Stimulated activated CD8-positive, alpha-beta memory T cell treated with anti-CD3 and anti-CD28 coated beads, Interleukin-15, amount 100 ng/mL, for 4 hours (primary cell): ENCODE measurements at places on chromosomes 11 and 22.

DNA sequence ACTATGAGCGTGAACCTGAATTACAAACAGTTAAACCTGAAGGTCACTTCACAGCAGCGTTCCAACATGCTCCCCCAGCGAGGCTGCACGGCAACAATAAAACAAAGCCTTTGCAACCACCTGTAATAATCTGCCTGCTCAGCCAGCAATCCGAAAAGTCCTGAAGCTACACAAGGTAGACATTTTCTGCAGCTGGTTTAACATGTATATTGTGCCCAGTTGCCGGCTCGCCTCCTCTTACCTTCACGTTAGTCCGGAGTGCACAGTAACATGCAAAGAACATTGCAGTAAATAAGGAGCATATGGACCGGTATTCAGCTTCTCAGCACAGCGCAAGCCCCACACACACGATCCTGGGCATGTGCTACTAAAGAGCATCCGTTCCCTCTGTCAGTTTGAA lies 704.3 kb downstream of the DLG2 start:
- DNase-seq = no peak

GRCh38 chr11:120431633-120432032 lies 79.9 kb upstream of the GRIK4 start:
- no peak for DNase-seq

DNA sequence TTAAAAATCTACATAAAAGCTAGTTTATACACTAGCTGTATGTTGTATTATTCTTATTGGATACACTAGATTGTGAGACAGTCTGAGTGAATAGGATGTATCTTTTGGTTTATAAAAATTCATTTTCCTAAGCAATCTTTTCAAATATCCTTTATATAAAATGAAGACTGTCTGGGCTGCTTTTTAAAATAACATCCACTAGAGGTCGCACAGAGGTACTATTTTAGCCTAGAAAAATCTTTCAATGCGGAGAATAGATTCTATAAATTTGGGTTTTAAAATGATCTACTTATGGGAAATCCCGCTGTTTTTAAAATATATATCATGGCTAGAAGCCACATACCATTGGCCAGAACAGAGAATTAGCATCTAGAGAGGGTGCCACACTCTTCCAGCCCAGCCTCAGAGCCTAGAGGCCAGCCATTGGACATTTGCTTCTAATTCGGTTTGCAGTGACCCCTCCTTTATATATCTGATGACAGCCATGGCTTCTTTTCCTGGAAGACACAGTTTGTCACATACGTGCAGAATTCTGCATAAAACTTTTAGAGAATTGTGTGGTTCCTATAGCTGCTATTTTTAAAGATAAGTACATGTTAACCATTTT lies 7.3 kb downstream of the C11orf97 start:
- DNase-seq = no peak

- no peak for DNase-seq
Measured at GRCh38 chr11:7656704-7657103, 16.6 kb downstream of the CYB5R2 start.

DNA sequence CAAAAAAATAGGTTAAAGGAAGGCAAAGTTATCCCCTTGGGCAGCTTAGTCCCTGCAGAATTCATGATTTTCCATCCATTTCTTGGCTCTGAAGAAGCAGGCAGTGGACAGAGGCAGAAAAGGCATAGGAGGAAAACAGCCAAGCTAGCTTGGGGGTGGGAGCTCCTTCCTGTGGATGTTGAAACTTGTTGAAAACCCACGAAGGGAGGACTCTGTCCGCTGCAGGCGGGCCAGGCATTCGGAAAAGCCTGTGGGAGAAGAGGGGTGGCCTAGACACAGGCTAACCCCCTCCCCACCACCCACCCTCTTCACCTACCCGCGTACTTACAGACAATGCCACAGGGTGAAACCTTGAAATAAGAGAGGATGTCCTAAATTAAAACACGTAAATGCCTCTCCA lies 72.1 kb downstream of the C22orf31 start:
- DNase-seq = no peak

- no peak for DNase-seq
Measured at GRCh38 chr11:9875862-9876261, 212.0 kb downstream of the SWAP70 start.

- DNase-seq = no peak
Measured at GRCh38 chr11:109677876-109678275, 255.9 kb downstream of the C11orf87 start.

- no peak for DNase-seq
Measured at GRCh38 chr11:77124041-77124440, 4.0 kb upstream of the MYO7A start.

DNA sequence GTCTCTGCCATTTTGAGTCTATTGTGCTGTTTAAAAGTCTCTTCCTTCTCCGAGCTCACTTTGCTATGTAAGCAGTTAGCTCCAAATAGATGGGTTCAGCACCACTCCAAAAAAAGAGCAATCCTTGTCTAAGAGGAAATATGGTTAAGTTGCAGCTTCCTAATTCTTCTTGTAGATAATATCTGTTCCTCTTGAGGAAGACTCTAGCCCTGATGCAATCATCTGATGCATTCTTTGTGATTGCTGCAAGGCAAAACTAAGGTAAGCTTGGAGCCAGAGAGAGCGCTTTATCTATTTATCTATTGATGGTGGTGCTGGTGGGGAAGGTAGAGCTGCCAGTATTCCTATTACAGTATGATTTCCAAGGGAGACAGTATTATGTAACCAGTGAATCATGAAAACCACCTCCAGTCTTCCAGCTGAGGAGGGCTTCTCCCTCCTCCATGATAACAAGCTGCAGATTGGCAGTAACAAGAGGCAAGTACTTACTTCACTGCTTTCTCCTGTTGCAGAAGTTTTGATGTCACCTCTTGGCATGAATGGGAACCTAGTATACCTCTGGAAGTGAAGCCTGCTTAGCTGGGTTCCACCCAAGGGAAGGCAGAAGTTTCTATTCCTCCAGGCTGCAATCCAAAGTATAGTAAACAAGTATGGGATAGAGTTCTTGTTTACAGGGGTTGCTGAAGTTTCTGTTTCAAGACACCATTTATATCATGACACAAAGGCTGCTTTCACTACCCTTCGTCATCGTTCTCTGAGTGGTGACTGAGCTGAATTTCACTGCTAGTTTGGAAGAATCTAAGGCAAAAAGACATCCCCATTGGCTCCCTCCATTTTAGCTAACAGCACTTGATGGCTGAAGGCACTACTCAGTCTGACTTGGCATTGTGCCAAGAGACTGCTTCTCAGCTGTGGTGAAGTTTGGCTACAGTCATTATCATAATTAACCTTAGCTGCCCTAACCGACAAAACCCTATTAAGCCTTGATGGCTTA lies 49.7 kb downstream of the FDX1 start:
- no peak for DNase-seq

DNA sequence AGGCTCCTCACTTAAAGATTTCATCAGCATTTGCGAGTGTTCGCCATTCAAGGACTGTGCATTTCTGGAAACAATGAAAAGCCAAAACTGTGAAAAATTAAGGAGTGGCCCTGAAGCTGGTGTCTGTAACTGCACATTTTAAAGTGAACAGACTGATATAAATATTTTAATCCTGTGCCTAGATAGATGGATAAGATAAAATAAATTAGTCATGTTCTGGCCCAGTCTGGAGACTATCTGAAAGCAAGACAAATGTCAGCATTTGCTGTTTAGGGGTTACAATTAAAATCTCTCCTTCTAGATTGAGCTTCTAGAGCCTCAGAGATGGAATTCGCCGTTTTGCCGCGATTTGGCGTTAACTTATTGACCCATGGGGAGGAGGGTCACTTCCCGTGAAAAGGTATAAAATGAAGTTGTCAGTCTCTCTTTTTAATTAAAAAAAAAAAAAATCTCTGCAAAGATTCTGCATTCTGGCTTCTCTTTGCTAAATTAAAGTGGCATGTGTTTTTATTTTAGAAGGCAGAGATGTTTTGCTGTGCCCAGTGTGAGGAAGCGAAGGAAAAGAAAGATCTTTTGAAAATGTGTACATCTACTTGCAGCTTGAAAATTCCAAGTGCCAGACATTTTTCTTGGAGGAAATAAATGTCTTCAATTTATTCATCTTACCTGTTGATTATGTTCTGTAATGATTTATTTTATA lies 79.7 kb upstream of the WNT7B start:
- no peak for DNase-seq

GRCh38 chr11:121762820-121763219 lies 310.1 kb upstream of the SORL1-AS1 start:
- DNase-seq = no peak

GRCh38 chr11:8913961-8914660 lies 3.1 kb downstream of the AKIP1 start:
- no peak for DNase-seq

DNA sequence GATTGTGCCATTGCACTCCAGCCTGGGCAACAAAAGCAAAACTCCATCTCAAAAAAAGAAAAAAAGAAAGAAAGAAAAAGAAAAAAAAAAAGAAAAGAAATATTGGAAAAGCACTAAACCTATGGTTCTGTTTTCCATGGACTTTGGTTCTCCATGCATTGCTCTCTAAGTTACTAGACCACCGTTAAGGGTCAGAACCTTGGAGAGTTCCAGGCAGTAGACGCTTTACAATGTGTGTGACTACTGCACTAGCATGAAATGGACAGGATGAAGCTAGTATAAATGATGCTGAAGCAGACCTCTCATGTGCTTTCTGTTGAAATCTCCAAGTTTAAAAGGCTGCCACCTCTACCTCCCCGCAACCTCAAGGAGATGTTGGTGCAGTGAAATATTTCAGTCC lies 63.5 kb downstream of the SIK2 start:
- no peak for DNase-seq

GRCh38 chr11:44112091-44112821 lies 16.8 kb downstream of the EXT2 start:
- no peak for DNase-seq

DNA sequence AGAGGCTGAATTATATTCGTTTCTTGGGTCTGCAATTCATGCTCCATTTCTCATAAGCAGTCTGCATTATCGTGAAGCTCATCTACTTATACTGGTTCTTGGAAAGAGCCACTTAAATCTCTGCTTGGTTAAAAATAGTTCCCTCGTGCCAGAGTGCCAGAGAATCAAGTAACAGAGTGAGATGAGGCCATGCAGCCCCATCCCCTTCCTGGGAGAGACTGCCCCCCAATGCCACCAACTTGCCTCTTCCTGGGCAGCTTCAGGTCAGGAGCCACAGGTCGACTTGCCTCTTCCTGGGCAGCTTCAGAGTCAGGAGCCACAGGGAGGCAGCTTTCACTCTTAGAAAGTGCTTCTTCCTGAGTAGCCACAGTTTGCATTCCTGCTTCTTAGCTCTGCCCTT lies 223.9 kb upstream of the ZBED5 start:
- no peak for DNase-seq

DNA sequence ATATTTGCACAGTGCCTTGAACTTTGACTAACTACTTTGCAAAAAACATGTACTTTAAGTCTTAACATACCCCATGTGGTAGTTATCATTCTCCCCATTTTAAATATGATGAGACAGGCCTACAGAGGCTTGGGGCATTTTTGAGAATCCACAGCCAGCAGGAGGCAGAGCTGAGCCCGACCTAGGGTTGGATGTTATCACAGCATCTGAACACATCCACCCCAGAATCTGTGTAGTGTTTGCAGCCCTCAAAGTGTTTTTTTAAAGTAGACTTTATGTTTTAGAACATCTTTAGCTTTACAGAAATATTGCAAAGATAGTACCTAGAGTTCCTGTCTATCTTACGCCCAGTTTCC lies 17.6 kb downstream of the OTOG start:
- DNase-seq = no peak

DNA sequence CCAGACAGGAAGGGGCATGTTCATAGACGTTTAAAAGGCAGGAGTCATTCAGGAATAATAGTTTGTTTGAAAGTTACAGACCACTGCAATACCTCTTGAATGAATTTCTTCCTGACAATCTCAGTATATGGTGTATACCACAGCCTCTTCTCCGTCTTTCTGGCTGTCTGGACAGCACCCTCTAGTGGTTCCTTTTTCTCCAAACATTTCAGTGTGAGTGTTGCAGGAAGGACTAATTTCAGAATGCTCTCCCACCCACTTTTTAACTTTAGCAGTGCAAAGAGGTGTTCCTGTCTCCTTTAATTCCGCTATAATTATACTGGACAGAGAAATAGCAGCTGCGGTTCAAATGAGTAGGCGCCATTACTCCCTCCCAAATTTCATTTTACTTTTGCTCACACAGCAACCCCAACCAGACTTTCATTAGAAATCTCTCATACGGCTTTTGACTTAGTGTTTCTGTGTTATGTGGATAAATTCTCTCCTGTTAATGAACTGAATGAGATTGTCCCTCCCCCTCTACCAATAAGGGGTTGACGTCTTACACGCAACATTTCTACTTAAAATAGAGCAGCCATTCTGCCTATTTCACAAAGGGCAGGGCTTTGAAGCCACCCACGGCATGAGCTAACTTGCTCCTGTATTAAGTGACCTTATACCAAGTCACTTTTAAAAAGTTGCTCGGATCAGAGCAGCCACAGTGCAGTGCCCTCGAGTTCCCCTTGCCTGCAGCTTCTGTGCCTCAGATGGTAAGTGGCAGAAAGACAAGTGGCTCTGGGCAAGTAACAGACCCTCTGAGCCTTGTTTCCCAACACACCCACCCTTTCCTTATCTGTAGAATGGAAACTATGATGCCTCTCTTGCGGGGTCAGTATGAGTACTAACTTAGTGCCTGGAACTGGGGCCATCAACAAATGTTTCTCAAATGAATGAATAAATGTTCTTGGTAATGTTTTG lies 368.6 kb downstream of the OPCML start:
- no peak for DNase-seq

- DNase-seq = no peak
Measured at GRCh38 chr11:110773442-110773841, 61.2 kb upstream of the ARHGAP20 start.

DNA sequence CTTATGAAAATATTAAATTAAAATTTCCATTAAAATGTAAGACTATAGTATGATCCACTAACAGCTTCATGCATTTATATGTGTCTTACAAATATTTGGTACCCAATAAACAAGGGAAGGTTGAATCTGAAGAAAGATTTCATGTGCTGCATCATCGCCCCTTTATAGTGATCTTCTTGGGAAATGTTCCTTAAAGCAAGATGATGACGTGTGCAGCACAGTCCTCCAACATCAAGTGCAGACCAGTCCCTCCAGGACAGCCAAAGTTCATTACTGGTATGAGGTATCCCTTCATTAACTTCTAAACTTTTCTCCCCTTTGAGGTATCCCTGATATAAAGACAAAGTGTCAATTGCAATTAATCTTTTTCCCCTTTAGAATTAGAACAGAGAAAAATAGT lies 567.0 kb downstream of the METTL15 start:
- no peak for DNase-seq

GRCh38 chr11:94638301-94638901 lies 71.2 kb downstream of the PIWIL4 start:
- DNase-seq = no peak

- no peak for DNase-seq
Measured at GRCh38 chr22:22835771-22836291, 51.8 kb upstream of the IGLL5 start.

GRCh38 chr11:122331079-122331478 lies 215.1 kb upstream of the BLID start:
- DNase-seq = no peak

DNA sequence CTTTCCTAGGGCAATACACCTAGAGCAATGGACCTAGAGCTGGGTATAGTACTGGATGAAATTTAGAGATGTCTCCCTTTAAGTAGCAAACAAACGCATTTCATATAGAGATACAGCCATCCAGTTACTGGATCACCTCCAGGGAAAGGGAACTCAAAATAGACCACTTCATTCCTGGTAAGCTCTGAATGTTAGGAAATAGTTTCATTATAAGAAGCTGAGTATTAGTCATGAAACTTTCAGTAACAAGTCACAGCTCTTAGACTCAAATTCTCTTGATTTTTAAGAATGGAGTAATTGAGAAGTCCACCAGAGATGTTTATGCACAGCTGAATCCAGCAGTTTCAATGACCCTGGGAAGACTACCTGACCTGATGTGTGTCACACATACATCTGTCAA lies 221.9 kb downstream of the FAM76B start:
- no peak for DNase-seq

GRCh38 chr11:11577251-11577855 lies 44.5 kb downstream of the GALNT18 start:
- no peak for DNase-seq
